Heart left ventricle (tissue), 16 donors: ENCODE measurements at places on chromosomes 4 and X. TPM values are rescaled to one million over a fixed set of nuclear protein-coding genes. Genes with fewer than 3 reads are reported as not detected.

DNA sequence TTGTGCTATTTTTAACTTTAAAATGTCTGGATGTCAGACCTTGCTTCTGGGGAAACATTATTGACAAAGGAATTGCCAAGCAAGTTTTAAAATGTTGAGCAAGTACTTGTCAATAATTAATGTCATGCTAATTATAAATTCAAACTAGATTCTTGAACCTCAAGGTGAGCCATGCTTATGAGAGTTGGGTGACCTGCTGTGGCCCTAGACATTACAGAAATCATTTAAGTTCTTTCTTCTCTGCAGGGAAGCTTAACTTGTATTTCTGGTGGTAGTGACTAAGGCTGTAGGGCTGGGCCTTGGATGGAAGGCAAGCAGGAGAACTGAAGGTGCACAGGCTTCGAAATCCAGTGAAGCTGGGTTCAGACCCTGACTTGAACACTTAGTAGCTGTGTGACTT lies 14.8 kb upstream of the UCHL1 start:
- DNase-seq, result no peak

GRCh38 chrX:18390941-18391538 lies 34.4 kb upstream of the CDKL5 start:
- DNase-seq, result peak; percentile 39

- DNase-seq, result no peak
Measured at GRCh38 chr4:26896636-26897035, 36.0 kb downstream of the STIM2 start.

DNA sequence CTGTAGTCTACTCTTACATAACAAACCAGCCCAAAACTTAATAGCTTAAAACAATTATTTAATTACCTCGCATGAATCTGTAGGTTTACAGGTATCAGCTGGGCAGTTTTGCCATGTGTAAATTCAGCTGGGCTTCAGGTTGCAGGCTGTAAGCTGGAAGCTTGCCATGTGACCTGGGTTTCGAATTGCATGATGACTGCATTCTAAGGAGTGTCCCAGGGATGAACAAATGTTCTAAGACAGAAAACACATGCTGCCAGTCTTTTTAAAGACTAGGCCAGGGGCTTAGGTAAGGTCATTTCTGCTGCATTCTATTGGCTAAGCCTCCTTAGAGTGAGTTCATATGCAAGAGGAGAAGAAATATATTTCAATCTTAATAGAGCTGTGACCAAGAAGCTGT lies 44.8 kb downstream of the GRIA2 start:
- no peak for DNase-seq

DNA sequence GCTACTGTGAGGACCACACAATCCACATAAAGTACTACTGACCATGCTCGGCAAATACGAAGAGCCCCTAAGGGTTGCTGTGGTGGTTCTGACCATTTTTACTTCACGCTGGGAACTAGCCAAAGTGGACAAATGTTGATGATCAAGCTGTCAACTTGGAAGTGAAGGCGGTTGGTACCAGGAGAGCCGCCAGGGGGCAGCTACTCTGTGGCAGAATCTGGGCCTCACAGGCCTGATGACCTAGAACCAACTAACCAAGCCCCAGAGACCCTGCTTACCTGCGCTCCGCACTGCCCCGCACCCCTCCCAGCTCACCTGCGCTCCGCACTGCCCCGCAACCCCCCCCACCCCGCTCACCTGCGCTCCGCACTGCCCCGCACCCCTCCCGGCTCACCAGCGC lies 5.6 kb downstream of the GAK start:
- no peak for DNase-seq

GRCh38 chrX:113058634-113059033 lies 218.0 kb upstream of the AMOT start:
- DNase-seq, result no peak

- no peak for DNase-seq
Measured at GRCh38 chr4:68346461-68346860, 3.4 kb downstream of the YTHDC1 start.

GRCh38 chrX:129678614-129679195 lies 23.9 kb upstream of the APLN start:
- DNase-seq, result peak; percentile 41

Gene ZNF732
- not detected for total RNA-seq

Gene RBM47
- 3.8 TPM for total RNA-seq

Gene CT45A5
- total RNA-seq, result not detected

Gene SLC7A11
- 0.07 TPM for total RNA-seq

Gene HTR2C
- not detected for total RNA-seq

Gene FAM184B
- total RNA-seq, result not detected

Gene GRIA2
- total RNA-seq, result not detected

Gene CXCL5
- total RNA-seq, result not detected

Gene CTAG2
- not detected for total RNA-seq

Gene MGARP
- total RNA-seq, result 0.48 TPM

Gene MAGEC3
- not detected for total RNA-seq
